ENCODE measurements at places on chromosomes 16 and 17.

DNA sequence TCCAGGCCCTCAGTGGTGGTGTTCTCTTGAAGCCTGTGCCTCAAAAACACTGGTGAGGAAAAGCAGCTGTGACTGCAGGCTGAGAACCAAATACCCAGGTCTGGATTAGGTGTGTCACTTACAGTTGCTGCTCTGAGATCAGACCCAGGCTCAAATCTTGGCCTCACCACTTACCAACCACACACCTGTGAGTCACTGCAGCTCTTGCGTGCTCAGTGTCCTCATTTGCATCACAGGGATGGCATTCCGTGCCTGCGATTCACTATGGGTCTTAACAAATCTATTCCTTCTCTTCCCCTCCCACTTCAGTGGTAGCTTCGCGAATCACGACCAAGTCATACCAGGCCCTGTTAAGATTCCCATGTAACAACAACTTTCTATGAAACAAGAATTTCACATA is 233.4 kb upstream of the HSBP1 start:
- no peak for DNase-seq

GRCh38 chr16:65213866-65214595 is 92.2 kb upstream of the CDH11 start:
- no peak for DNase-seq

GRCh38 chr16:66408163-66409048 is 18.7 kb upstream of the BEAN1 start:
- DNase-seq = no peak

DNA sequence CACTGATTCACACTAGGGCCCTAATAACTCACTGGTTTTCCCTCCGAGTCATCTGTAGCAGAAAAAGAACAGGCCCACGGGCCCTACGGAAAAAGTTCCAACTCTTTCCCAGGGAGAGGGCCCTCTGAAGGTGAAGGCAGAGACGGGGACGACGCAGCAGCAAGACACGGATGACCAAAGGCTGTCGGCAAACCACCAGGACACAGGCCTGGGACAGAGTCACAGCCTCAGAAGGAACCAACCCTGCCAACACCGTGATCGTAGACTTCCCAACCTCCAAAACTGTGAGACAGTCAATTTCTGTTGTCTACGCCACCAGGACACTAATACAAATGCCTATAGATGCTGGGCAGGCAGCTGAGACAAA is 5.2 kb upstream of the SPHK1 start:
- no peak for DNase-seq

Data from cortex of kidney (tissue), 1 donor.